ENCODE measurements at places on chromosomes 7 and 10.
A peak's percentile ranks its signal among the peaks of the same experiment; 100 is the strongest.

- DNase-seq = no peak
These were observed 37.4 kb downstream of the VKORC1L1 start for GRCh38 chr7:65910237-65910636.

DNA sequence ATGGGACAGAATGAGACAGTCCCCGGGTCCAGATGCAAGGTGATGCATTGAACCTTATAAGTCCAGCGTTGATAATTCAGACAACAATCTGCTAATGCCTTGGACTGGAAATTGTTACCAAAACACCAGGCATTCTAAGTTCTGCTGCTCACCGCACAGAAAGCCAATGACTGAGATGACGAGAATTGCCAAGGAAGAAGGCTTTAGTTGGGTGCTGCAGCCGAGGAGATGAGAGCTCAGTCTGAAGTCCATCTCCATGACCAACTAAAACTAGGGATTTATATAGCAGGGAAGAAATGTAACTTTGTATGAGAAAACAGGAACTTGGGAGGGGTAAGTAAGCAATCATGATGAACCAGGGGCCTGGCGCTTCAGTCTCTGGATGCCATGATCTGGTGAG lies 68.7 kb downstream of the PRKCQ start:
- DNase-seq = no peak

DNA sequence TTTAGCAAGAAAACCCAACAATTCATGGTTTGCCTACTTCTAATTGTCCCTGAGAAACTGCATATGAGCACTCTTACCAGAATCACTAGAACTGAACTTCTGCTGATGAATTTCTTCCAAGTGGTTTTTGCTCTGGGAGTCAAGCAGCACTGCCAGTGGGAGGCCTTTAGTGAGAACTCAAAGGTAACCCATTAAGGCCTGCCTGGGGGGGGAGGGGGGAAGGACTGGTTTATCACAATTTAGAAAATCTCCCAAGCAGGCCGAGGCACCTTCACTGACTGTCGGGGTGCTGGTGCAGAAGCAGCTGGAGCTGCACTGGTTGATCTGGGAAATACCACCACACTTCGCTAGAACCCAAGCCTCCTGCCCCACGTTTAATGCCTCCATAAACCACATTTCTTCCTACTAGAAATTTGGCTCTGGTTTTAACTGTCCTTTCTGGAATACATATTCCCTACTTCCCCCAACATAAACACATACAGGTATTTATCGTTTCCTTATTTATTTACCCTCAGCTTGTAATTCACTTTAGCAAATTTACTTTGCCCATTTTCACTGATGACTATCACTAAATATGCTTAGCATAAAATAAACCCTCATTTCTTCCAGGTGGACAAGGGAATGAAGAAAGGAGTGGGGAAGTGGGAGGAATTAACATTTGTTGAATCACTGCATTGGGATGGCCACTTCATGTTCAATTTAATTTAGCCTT lies 14.2 kb downstream of the ANK3 start:
- no peak for DNase-seq

DNA sequence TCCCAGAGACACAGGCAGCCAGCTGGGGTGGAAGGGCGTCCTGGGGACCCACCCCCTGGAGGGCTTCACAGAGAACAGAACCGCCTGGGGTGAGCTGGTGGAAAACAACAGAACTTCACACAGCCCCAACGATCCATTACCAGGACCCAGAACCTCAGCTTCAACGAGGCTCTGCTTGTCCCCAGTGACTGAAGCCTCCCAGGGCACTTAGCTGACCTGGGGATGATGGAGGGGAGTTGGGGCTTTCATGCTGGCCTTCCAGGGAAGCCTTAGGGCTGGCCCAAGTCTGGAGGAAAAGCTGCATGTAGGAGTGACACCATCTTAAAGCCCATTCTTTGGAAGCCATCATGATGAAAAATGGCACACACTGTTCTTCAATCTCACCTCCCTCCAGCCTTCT lies 300.2 kb downstream of the WDR37 start:
- no peak for DNase-seq

GRCh38 chr10:69696073-69696731 lies 66.2 kb downstream of the FAM241B start:
- DNase-seq = no peak

GRCh38 chr10:3429676-3430075 lies 257.1 kb upstream of the PITRM1 start:
- DNase-seq = no peak

DNA sequence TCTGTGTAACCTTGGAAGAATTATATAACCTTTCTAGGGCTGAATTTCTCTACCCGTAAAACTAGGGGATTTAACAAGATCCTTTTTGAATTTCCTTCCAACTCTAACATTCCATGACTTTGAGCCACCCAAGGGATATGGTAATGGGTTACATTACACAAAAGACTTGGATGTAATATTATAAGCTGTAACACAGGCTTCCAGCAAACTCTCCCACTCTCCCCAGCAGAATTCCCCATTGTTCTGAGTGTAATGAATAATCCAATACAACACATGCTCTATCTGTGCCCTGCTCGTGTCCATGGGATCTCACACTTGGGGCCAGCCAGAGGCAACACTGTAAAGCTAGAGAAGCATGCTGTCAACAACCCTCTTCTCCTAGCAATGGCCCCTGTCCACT lies 790.6 kb upstream of the AUTS2 start:
- DNase-seq = no peak

- no peak for DNase-seq
These were observed 124.3 kb upstream of the PDE1C start for GRCh38 chr7:32194537-32194936.

GRCh38 chr10:14601872-14602725 lies 172.6 kb downstream of the FAM107B start:
- DNase-seq = no peak

- DNase-seq = no peak
These were observed 15.7 kb upstream of the PFKP start for GRCh38 chr10:3051692-3052091.

DNA sequence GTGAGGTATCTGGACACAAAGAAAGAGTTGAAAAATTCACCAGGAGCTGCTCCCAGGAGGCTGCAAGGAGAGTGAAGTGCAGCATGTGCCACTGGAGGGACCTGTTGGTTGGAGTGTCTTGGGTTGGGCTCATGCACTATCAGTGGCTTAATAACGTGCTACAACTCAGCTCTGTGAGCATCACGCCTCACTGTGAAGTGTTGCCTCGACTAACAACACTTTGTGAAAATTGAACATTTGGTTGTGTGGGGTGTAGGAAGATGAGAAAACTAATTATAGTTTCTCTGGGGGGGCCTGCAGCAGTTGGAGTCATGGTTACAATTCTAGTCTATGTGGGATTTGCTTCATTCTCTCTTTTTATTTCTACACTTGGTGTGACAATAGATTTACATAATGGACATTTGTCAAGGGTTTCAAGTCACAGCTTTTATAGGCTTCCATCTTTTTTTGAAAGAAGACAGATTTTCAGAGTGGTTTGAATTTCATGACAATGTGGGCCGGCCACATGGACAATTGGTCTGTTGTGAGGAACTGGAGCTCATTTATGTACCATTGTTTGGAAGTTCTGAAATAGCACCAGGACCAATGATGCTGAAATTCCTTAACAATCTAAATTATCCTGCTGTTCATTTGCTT lies 121.3 kb downstream of the RAMP3 start:
- peak; percentile 55 for DNase-seq

DNA sequence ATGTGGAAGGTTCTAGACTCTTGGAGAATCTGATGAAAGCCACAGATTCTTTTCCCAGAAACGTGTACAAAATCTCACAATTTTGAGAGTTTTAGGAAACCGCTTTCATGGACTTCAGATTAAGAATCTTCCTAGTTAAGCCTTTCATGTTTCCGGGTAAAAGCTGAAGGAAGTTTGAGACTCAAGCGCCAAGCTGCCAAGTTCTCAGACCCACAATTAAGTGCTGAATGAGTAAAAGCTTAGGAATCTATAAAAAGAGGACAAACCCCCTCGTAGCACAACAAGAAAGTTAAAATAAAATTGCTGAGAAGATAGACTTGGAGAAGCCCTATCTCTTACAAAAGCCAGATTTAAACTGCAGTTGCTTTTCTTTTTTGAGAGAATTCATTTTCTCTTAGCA lies 99.6 kb downstream of the ST8SIA6 start:
- DNase-seq = no peak

GRCh38 chr10:2362331-2362730 lies 625.0 kb upstream of the ADARB2 start:
- no peak for DNase-seq

DNA sequence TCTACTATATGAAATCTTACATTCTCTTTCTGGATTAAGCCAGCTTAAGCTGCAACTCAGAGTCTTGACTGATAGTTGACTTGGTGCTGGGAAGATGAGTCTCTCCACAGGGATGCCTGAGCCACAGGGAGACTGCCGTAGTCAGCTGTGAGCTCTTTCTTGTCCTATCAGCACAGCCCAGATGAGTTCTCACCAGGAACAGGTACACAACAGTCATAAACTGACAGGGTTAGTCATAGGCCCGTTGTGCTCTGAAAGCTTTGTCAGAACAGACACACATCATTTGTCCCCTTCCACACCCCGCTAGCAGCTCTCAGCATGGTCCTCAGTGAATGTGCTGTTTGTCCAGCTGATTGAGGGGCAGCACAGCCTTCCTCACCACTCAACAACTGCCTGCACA lies 221.6 kb downstream of the RPS24 start:
- no peak for DNase-seq

GRCh38 chr7:17523813-17524739 lies 225.6 kb downstream of the AHR start:
- DNase-seq = no peak

GRCh38 chr10:113680190-113681111 lies 739 bp downstream of the CASP7 start:
- DNase-seq = peak; percentile 25

- no peak for DNase-seq
These were observed 36.1 kb upstream of the TARP start for GRCh38 chr7:38309555-38309954.

GRCh38 chr7:40569326-40569725 lies 434.5 kb downstream of the SUGCT start:
- DNase-seq = no peak

DNA sequence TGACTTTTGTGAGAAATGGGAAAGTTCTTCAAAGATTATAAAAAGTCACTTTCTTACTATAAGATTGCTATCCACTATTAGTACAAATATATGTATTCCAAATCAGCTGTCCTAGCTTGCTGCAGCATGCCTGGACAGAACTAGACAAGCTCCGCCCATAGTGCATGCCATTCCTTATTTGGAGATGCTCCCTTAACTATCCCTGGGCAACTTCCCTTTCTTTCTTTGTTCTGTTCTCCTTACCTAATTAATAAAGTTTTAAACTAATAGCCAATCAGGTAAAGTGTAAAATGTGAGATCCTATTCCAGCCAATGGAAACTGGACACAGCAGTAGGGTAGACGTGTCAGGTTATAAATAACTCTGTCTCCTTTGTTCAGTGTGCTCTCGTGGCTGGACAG lies 281.9 kb downstream of the CAMK1D start:
- DNase-seq = no peak

GRCh38 chr7:151721694-151722093 lies 155.2 kb downstream of the PRKAG2 start:
- DNase-seq = no peak

DNA sequence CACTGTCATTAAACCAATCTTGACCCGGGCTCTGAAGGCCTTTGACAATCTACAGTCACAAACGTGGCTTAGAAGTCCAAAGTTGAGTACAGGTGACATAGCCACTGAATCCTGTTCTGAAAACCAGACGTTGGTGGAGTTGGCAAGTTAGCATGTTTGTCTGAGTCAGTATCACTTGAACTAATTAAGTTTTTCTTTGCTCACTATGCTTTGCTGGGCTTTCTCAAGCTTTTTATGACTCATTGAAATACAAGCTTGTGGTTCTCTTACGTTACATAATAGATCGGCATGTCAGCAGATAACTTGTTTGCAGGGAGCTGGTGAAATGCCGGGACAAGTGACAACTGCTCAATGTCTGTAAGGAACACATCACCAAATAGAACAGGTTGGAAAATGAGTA lies 53.8 kb downstream of the ARL5B start:
- DNase-seq = peak; percentile 18

DNA sequence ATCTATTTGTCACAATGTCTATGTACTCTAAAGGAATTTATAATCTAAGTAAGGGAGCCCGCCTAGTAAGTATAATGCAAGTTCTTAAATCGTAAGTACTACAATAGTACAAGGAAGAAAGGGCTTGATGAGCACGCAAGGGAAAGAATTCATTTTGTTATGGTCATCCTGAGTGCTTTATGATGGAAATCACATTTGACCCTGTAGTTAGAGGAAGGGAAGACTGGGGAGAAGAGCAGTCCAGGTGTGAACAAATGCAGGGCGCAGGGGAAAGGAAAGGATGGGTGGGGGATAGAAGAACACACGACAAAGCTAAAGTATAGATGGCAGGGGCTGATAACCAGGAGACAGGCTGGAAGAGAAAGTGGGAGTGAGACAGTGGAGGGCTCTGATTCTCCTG lies 88.2 kb upstream of the ARMC3 start:
- DNase-seq = no peak

- no peak for DNase-seq
These were observed 20.5 kb upstream of the FAM13C start for GRCh38 chr10:59382831-59383295.

DNA sequence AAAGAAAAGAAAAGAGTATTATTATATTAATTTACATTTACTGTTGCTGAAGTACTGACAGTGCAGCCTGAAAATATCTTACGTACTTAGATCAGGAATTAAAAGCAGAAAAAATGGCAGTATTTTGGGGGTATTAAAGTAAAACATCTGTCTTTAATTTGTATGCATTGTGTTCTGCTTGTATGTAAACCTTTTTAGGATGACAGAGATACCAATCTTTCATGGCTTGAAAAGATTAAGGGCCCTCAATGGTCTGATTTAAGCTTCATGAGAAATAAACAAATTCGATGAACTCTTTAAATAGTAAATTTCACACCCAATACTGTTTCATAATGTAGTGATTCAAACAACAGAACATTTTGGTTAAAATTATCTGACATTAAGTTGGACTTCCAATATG lies 116.3 kb downstream of the MLLT10 start:
- DNase-seq = no peak

DNA sequence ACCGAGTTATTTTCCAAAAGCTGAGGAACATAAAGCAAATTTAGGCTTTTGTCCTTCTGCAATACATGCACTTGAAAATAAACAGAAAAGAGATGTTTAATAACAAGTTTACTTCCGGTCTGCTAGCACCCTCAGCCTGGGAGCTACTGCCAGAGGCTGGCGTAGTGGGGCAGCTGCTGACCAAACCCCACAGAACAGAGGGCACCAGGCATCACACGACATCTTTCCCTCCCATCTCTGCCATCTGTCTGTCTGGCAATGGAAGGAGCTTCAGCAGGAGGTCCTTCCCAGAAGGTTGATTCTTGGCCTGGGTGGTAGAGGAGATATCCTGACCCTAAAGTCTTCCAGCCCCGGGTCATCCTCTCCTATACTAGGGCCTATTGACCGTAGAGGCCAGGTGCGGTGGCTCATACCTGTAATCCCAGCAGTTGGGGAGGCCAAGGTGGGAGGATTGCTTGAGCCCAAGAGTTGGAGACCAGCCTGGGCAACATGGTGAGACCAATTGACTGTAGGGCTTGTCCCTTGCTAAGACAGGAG lies 47.8 kb downstream of the CHST3 start:
- DNase-seq = no peak
